Central memory CD4-positive, alpha-beta T cell (primary cell): ENCODE measurements at places on chromosomes 12 and 14.

GRCh38 chr14:61528591-61529021 lies 166.7 kb upstream of the HIF1A start:
- DNase-seq: peak; percentile 4

DNA sequence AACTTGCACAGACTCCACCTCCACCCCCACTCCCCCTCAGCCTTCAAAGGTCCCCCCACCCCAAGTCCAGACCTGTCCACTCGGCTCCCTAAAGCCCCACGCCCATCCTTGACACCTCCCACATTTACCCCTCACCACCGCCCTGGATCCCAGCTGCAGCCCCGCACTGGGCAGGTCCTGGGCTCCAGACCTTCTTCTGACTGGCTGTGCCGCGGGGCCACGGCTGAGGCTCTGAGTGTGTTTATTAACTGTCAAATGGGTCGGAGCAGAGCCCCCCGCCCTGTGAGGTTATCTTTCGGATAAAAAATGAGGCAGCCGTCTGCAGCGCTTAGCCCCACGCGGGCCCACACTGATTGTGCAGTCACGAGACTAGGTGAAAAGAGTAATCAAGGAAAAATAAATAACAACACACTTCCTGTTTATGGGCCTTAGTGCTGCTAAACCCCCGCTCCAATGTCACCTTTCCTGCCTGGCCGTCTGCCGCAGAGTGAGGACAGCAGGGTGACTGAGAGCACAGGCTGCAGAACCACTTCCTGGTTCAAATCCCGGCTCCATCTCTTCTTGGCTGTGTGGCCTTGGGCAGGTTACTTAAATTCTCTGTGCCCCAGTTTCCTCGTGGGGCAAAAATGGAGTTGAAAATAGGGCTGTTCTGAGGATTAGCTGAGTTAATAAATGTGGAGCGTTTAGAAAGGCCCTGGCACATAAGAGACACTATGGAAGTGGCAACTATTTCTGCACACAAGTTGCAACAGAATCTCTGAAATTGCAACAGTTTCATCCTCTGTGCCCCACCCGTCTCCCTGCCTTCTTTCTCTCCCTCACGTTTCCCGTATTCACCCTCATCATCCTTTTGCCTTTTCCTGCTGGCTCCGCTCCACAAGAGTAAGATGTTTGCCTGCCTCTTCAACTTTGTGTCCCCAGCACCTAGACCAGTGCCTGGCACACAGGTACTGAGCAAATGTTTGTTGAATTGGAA lies 9.4 kb downstream of the SETD1B start:
- DNase-seq: no peak

- DNase-seq: no peak
Measured at GRCh38 chr14:63962906-63963305, 110.1 kb downstream of the SYNE2 start.

DNA sequence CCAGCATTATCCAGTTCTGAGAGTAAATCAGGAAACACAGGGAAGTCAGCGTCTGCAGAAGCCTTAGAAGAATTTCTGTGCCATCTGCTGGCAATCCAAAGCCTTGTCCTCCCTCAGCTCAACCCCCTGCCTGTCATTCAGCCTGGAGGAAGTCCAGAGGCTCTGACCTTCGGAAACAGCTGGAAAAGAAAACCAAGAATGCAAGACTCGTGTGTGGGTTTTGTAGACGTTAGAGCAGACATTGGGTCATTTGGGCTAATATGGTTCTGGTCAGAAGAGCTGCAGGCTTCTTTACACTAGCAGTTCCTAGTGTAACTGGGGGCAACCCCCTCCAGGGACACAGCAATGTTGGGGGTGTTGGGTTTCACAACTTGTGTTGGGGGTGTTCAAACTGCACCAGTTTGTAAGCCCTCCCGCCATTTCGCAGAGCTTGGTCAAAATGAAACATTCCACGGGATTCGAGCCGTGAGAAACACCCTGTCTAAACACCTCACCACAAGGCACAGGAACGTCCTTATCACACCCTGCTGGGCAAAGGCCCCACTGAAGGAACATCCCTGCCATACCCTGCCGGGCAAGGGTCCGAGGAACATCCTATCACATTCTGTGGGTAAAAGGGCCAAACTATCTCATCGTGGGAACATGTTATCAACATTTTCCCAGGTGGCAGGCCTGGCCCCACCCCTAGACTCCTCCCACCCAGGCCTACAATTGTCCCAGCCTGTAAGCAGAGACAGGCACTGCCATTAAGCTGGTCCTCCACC lies 21.0 kb upstream of the SERPINA4 start:
- DNase-seq: no peak

DNA sequence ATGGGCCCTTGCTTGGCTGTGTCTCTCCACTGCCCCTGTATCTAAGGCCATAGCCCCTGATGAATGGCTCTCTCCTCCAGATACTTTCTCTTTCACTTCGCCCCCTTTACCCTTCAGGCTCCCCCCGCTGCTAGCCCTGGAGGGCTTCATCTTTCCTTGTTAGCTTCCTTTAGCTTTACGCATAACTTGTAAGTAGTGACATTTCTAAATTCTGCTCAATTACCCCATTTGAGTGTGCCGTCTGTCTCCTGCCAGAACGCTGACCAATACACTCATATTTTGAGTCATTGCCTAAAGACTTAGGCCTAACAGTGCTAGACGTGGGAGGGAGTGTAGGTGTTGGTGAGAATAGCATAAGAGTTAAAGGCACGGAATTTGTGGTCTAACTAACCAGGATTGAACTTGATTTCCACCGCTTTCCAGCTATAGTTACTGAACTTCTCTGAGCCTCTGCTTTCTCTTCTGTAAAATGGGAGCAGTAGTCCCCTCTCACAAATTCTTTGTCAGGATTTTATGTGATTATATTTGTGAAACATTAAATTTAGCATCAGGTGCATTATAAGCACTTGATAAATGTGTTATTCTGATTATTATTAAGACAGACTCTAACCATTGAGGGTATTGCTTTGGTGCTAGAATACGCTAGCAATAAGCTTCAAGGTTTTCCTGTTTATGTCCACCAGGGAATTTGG lies 129.3 kb downstream of the ZFP36L1 start:
- no peak for DNase-seq
